ENCODE measurements at places on chromosomes 5 and 9.
A peak's percentile ranks its signal among the peaks of the same experiment; 100 is the strongest.

- no peak for DNase-seq
These were observed 849 bp upstream of the IFT74 start for GRCh38 chr9:26955222-26955903.

DNA sequence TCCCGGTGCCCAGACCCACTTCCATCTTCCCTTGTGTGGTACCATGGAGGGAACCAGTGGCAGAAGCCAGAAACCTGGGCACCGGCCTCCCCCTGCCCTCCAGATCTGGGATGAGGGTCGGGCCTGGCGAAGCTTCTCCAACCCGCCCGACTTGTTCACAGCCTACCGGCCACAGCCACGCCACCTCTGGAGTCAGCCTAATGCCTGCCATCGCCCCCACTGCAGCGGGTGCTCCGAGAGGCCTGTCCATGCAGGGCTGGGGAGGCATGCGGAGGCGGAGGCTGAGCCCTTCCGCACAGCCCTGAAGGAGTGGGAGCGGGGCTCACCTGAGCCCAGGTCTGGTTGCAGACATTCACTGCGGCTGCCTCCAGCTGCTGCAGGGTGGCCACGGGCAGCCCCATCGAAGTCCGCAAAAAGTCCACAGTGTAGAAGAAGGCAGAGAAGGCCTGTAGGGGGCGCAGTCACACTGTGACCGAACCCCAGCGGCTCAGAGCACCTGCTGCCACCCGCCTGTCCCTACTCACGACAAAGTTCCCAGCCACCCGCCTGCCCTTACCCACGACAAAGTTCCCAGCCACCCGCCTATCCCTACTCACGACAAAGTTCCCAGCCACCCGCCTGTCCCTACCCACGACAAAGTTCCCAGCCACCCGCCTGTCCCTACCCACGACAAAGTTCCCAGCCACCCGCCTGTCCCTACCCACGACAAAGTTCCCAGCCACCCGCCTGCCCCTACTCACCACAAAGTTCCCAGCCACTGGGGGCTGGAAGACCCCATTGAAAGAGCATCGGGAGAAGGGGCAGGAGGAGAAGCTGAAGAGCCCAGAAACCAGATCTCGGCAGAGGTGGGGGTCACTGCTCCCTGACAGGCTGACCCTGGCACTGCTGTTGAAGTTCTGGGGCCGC is 3.8 kb upstream of the NPDC1 start:
- peak; percentile 42 for DNase-seq

GRCh38 chr9:18730241-18730640 is 256.3 kb downstream of the ADAMTSL1 start:
- DNase-seq = no peak

DNA sequence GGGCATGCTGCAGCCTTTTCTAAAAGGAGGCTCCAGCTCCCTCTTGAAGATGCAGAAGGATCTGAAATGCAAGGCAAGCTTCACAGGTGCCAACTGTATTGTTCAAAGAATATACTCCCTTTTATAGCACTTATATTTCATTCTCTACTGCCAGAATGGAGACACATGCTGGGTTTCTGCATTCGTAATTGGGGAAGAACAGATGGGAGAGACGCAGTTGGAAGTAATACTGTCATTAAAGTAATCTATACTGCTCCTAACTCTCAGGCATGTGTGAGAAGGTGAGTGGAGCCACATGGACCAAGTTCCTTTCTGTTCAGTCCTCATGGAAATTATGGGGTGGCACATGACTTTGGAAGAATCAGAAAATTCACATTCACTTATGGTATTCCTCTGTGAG is 226.4 kb downstream of the TRIM32 start:
- DNase-seq = no peak

DNA sequence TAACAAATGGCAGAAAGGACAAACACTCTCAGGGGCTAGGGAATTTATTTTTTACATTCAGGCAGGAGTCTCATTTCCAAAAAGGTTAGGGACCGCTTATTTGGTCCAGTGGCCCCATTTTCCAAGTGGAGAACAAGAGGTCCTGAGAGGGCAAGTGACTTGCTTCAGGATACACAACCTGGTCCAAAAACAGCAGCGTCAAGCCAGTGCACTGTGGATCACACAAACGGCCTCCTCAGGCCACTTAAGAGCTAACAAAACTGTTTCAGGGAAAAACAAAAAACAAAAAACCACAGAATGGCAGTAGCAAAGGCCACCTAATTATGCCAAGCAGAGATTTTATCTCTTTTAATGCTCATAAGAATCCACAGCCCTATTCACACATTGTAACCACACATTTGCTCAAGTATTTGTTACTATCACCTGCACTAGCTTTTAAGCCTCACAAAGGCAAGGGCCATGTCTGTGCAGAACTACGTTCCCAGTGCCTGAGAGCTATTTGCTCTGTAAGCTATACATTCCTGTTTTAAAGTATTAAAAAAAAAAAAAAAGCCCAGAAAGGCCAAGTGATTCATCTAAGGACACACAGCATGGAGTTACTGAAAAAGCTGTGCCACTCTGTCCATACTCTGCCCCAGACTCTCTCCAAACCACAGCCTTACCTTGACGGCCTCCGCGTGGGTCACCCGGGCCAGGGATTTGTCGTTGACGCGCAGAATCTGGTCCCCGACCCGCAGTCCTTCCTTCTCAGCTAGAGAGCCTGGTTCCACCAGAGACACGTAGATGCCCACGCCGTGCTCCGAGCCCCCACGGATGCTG is 1.5 kb downstream of the WHRN start:
- no peak for DNase-seq

GRCh38 chr5:112386766-112387165 is 32.3 kb downstream of the EPB41L4A start:
- no peak for DNase-seq

GRCh38 chr9:84667571-84668195 is 1.8 kb upstream of the NTRK2 start:
- DNase-seq = no peak

DNA sequence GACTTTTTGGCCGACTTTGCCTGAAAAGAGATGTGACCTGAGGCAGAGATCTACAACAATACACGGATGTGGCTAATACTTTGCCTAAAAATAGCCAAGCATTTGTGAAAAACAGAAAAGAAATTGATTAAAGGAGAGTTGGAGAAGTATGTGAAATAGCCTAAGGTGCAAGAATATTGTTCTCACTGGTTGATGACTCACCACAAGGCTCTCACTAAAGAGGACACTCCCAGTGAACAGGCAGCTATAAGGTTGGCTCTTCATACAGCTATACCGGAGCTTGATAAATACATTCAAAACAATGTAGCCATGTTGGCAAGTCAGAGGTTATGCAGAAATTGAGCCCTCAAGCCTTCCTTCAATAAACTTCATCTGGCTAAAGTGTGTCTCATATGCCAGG is 317.2 kb upstream of the GRAMD2B start:
- no peak for DNase-seq

GRCh38 chr9:617445-618085 is 223.9 kb upstream of the DMRT1 start:
- DNase-seq = no peak

DNA sequence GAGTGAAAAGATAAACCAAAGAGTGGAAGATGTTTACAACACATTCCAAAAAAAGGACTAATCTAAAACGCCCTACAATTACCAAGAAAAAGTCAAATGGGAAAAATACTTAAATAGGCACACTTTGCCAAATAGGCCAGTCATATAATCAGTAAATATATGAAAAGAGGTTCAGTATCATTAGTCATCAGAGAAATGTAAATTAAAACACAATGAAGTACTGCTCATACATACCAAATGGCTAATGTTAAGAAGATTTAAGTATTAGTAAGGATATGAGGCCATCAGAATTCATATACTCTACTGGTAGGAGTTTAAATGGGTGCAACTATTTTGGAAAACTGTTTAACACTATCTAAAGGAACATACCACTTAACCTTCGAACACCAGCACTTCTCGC is 47.6 kb downstream of the ZDHHC21 start:
- no peak for DNase-seq

DNA sequence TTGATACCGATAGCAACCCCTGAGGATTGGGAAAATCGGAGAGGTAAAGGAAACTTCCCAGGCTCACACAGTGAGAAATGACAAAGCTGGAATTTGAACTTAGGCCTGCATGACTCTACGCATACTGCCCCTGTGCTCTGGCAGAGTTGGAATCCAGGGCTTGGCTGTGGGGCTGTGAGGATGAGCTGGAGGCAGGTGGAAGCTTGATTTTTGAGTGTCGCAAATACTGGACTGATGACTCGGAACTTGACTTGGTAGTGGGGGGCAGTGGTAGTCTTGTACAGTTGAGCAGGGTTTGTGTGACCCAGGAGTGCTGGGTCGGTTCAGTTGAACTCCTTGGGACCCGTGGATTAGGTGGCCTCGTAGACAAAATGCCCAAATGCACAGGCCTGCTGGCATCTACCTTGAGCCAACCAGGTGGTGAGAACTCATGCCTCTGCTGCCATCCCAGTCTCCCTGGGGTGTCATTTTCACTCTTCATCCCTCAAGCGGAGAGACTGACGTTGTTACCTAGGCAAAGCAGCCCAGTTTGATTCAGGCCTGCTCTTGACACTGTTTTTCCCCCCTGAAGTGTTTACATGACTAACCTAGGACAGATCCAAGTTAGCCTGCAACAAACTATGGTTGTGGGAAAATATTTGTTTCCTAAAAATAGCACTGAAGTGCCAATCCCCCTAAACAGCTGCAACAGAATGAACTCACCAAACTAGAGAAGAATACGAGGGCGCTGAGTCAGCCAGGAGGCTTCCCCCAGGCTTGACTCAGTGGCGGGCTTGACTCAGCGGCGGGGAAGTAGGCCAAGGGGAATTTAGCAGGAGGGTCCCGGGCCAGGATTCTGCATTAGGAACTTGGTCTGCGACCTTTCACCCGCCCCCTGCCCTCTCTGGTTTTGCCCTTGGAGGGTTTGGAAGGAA is 45.7 kb upstream of the ORM1 start:
- no peak for DNase-seq

GRCh38 chr5:115231598-115231997 is 31.1 kb downstream of the PGGT1B start:
- no peak for DNase-seq

DNA sequence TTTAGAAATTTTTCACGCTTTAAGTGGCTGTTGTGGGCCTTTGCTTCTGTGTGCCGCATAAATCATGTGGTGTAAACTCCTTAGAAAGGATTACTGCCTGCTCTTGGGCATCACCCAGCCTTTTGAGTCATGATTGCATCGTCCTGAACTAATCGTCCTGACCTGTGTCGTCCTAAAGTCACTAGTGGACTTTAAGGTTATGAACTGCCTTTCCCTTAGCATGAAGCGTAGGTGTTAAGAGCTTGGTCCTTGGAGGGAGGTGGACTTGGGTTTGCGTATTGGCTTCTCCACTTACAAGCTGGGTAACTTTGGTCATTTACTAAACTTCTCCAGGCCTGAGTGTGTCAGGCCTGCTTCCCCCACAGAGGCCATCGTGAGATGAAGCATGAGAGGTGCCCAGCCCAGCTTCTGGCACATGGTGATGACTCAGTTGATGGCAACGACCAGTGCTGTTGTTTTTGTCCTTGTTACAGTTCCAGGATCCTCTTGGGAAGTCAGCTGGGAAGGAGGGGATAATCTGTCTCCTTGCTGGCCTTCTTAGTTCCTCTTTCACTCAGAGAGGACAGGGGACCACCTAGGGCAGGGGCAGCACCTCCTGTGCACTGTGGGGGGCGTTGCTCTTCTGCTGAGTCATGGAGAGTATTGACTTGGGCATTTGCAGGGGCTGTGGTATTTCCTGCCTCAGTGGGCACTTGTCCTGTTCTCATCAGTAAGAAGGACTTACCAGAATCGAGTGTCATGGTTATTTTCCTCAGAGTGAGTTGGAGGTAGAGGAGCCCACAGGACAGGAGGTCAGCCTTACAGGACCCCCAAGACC is 54.2 kb upstream of the NCS1 start:
- no peak for DNase-seq
